ENCODE measurements at places on chromosomes 5 and 9.

DNA sequence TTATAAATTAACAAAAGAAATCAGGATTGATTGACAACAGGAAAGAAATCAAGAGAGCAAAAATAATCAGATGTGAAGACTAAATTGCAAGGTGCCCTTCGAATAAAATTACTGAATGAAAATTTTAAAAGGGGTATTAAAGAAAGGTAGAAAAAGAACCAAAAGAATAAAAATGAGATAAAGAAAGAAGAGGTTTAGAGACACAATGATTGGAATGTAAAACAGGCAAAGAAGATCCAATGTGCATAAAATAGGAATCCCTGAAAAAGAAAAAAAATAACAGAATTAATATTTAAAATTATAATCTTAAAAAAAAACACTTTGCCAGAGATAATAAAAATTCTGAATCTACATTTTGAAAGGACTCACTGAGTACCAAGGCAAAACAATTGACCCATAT, 73.0 kb downstream of the AP3B1 start:
- no peak for DNase-seq

DNA sequence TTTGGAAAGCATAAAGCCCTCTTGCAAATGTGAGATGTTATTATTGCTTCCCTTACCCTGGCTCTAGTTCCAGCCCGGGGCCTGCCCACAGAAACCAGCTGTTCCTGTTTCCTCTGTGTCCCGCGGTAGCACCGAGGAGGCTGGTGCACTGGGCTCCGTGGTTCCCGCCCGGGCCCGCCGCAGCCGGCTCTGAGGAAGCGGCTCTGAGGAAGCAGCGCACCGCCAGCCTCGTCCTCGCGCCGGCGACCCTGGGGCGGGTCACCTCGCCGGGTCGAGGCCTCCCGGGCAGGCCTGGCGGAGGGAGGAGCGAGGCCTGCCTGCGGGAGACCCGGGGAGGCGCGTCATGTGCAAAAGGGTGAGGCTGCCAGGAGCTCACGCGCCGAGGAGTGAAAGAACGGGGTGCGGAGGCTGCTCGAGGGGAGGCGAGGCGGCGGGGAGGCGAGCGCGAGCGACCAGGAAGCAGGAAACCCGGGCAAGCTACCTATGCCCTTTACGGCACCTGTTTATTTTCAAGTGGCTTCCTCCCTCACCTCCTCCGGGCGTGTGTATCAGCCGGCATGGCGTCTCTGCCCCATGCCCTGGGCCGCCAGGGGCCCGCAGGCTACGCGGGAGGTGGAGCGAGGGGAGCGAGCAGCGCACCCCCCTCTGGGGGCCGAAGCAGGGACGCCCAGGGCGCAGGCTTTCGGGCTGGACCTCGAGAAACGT, 61.3 kb upstream of the MEGF10 start:
- no peak for DNase-seq

DNA sequence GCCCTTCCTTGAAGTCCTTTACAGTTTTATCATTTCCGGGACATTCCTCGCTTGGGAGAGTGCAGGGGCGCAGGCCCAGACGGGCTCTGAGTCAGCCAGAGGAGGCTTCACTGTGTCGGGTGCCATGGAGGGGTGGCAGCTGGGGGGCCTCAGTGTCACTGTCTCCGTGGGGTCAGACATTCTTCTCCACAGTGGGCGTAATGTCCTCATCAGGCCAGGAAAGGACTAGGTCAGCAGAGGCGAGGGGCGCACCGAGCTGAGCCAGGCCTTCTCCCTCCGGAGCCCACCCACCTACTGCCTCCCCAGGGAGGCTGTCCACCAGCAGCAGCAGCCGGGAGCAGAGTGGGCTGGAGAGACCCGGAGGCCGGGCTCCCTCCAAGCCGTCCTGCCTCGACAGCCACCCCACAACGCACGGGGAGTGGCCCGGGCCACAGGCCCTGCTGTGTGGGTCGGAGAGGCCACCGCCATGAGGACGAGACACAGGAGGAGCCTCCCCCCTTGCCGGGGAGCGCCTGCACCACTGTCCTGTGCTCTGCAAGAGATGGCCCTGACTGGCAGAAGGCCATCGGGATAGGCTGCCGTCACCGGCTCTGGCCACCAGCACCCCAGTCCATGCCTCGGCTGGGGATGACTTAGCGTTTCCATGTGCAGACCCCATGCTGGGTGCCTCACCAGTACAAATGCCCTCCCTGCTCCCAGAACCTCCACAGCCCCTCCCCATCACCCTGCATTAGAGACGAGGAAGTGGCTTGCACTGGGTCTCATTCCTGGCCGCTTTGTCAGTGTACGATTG, 26.5 kb downstream of the SARDH start:
- DNase-seq, result no peak

GRCh38 chr5:432928-433791, 9.8 kb upstream of the EXOC3 start:
- no peak for DNase-seq

GRCh38 chr9:19404283-19405075, 4.3 kb upstream of the ACER2 start:
- no peak for DNase-seq

DNA sequence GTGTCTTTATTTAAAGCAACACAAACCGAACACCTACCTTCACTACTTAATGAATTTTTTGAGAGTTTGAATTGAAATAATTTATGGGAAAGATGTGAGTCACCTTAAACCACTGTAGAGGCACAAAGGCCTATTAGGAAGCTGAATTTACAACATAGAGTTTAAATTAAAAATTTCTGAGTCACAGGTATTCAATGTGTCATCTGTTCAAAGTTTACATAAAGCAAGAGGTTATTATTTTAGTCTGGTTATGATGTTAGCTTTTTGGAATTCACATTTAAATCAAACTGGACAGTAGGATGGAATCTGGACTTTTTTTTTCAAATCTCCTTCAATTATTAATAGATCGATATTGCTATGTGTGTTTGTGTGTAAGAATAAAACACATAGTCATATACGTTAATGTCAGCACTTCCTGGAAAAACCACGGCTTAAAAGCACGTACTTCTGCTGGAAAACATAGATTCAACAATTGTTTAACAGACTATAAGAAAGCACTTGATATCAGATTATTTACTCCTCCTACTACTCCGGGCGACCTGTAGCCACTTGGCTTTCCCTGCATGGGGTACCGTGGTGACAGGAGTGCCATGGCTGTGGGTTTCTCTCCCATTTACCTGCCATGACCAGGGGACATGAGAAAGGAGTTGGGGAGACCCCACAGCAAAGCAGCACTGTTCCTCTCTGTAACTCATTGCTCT, 638.6 kb downstream of the SEMA5A start:
- DNase-seq, result no peak

- peak; percentile 61 for DNase-seq
Observed at GRCh38 chr9:81292056-81292805, 397.1 kb downstream of the TLE1 start.

- DNase-seq, result no peak
Observed at GRCh38 chr9:73805853-73806458, 654.3 kb downstream of the ANXA1 start.

- no peak for DNase-seq
Observed at GRCh38 chr5:102154291-102154690, 141.8 kb downstream of the SLCO4C1 start.

- DNase-seq, result no peak
Observed at GRCh38 chr9:75876999-75877640, 13.4 kb upstream of the PCSK5 start.

GRCh38 chr9:94665613-94666012, 26.3 kb upstream of the FBP1 start:
- no peak for DNase-seq

- no peak for DNase-seq
Observed at GRCh38 chr9:93031629-93032430, 26.7 kb upstream of the SUSD3 start.

- no peak for DNase-seq
Observed at GRCh38 chr5:10539687-10539998, 24.2 kb upstream of the ANKRD33B start.

DNA sequence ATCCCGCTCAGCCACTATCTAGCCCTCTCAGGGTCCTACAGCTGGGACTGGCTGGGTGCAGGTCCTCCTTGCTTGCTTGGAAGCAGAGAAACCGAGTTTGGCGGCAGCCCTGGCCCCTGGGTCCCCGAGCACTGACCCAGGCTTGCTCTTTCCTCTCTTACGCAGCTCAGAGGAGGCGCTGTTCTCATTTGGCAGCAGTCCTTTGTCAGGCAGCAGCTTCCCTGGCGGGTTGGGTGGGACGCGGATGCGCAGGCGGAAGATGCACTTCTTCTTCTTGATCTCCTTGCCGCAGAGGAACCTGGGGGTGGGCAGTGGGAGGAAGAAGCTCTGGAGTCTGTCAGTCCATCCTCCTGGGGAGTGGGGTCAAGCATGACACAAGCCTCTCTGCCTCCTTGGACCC, 14.5 kb downstream of the PHF19 start:
- no peak for DNase-seq

GRCh38 chr9:4700932-4701331, 21.6 kb downstream of the CDC37L1 start:
- no peak for DNase-seq

GRCh38 chr5:34687269-34688011, 31.3 kb downstream of the RAI14 start:
- DNase-seq, result no peak

DNA sequence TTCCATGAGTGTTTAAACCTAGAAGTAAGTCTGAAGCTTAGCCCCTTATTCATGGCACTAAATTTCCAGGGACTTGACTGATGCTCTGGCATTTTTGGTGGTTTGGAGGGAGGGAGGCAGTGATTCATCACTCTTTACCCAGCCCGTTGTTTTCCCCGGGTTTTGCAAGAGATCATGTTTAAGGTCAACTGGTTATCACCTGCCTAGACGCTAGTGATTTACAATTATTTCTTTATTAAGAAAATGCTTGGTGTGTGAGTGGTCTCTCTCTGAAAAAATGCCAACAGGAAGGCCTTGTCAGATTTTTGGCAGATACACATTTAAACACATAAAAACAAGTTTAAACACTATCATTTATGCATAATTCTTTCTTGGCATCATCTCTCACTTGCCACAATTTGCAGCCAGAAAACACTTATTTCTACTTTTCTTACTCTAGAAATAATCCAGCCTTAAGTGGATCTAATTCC, 737.9 kb upstream of the ZNF608 start:
- peak; percentile 87 for DNase-seq

- DNase-seq, result no peak
Observed at GRCh38 chr5:104266161-104266560, 703.6 kb upstream of the NUDT12 start.

Measured in retinal pigment epithelial cell (primary cell).